Right ventricle myocardium inferior (tissue), 1 donor: ENCODE measurements at places on chromosomes 12 and 14. TPM values are rescaled to one million over a fixed set of nuclear protein-coding genes. Genes with fewer than 3 reads are reported as not detected.

The COX8C gene
- 0.51 TPM for total RNA-seq

The ADGRD1 gene
- 89.1 TPM for total RNA-seq

The CD4 gene
- 13.4 TPM for total RNA-seq

The PZP gene
- 0.30 TPM for total RNA-seq

The RAB15 gene
- total RNA-seq = 12.6 TPM

The KRT3 gene
- total RNA-seq = not detected

The VRK1 gene
- total RNA-seq = 6.2 TPM

The FAM186B gene
- total RNA-seq = 0.62 TPM

The LGMN gene
- total RNA-seq = 122 TPM

The SCN8A gene
- 0.24 TPM for total RNA-seq

The AQP6 gene
- not detected for total RNA-seq

The NID2 gene
- total RNA-seq = 41.8 TPM

The PROX2 gene
- not detected for total RNA-seq

The KRT72 gene
- total RNA-seq = not detected

The CELA1 gene
- not detected for total RNA-seq

The RNASE3 gene
- not detected for total RNA-seq

The SLC25A47 gene
- total RNA-seq = not detected

The MYF6 gene
- total RNA-seq = not detected

The MOAP1 gene
- total RNA-seq = 52.5 TPM

The NDUFA9 gene
- total RNA-seq = 343 TPM

The IAPP gene
- not detected for total RNA-seq

The ANG gene
- total RNA-seq = 4.5 TPM
